ENCODE measurements at places on chromosomes 4 and X.

GRCh38 chr4:140331245-140331644 is 42.2 kb upstream of the SCOC start:
- no peak for DNase-seq
- no peaks in the 10 kb centered on the region for H3K4me1 ChIP-seq
- H3K36me3 ChIP-seq = no peaks in the 10 kb centered on the region
- no peaks in the 10 kb centered on the region for H3K27me3 ChIP-seq

- H3K4me1 ChIP-seq = no peaks in the 10 kb centered on the region
- no peak overlapping the region for H3K27ac ChIP-seq
- H3K4me3 ChIP-seq = no peak overlapping the region
- no peaks in the 10 kb centered on the region for H3K27me3 ChIP-seq
- no peaks in the 10 kb centered on the region for H3K36me3 ChIP-seq
These were observed 11.6 kb upstream of the SCD5 start for GRCh38 chr4:82810176-82810575.

DNA sequence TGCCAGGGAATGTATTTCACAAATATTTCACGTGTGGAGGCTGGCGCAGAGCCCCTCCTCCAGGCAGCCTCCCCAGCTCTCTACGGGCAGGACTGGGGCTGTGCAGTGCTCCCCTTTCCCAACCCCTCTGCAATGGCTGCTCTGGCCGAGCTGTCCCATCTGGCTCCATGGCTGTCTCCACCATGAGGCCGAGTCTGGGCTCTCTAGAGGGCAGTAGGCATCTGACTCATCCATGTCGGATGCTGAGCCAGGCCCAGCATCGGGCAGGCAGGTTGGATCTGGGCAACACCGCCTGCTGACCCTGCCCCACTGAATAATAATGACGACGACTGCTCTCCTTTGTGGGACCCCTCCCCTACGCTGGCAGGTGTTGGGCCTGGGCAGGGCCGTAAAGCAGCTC is 11.0 kb upstream of the SH3TC1 start:
- H3K4me3 ChIP-seq = no peak overlapping the region
- no peaks in the 10 kb centered on the region for H3K36me3 ChIP-seq
- peaks cover 4% of the 10 kb centered on the region for H3K4me1 ChIP-seq
- no peak for DNase-seq

- H3K27me3 ChIP-seq = no peaks in the 10 kb centered on the region
- H3K36me3 ChIP-seq = no peaks in the 10 kb centered on the region
- no peak overlapping the region for H3K4me3 ChIP-seq
- no peak for DNase-seq
- H3K4me1 ChIP-seq = no peaks in the 10 kb centered on the region
These were observed 103.5 kb downstream of the LDB2 start for GRCh38 chr4:16794816-16795445.

- no peak for DNase-seq
- no peaks in the 10 kb centered on the region for H3K36me3 ChIP-seq
- no peaks in the 10 kb centered on the region for H3K27me3 ChIP-seq
- H3K4me3 ChIP-seq = no peak overlapping the region
- no peaks in the 10 kb centered on the region for H3K4me1 ChIP-seq
These were observed 181.7 kb downstream of the GBA3 start for GRCh38 chr4:22874334-22874912.

GRCh38 chrX:154010330-154011087 is 9.2 kb downstream of the IRAK1 start:
- no peak overlapping the region for H3K27ac ChIP-seq
- no peaks in the 10 kb centered on the region for H3K27me3 ChIP-seq
- H3K4me3 ChIP-seq = no peak overlapping the region
- H3K36me3 ChIP-seq = peaks cover 4% of the 10 kb centered on the region
- peaks cover 13% of the 10 kb centered on the region for H3K4me1 ChIP-seq
- no peak for DNase-seq

DNA sequence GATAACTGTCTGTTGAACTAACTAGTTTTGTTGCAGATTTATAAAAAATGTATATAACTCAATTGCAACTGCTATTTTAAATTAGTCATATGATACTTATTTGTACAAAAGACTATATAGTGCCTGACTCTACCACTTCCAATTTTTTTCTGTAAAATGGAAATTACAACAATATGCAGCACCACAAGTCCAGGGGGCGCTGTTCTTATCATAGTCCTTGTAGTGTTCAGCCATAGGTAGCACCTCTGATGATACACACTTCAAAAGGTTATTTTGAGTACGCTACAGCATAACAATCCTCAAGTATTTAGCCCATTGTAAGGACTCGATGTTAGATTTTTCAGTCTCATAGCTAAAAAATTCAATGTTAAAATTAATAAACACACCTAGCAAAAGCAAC is 174.9 kb downstream of the CORIN start:
- no peak overlapping the region for H3K27ac ChIP-seq
- H3K36me3 ChIP-seq = no peaks in the 10 kb centered on the region
- H3K4me1 ChIP-seq = no peaks in the 10 kb centered on the region

DNA sequence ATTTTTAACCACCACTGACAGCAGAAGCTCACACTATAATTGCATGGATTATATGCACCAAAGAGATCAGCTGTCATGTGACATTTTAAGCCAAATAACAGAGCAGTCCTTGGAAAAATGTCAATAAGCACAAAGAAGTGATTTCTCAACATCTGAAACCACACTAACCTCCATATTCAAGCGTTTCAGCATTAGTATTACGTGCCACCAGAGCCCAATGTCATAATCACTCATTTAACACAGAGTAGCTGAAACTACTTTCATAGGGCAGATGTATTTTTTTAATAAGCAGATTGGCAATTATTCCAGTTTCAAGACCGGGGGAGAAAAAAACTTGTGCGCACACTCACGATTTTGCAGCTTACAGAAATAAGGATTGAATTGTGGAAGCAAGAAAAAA is 76.6 kb downstream of the SH3KBP1 start:
- DNase-seq = no peak
- H3K27ac ChIP-seq = peak overlapping the region; percentile 14
- no peak overlapping the region for H3K4me3 ChIP-seq
- no peaks in the 10 kb centered on the region for H3K27me3 ChIP-seq
- H3K36me3 ChIP-seq = no peaks in the 10 kb centered on the region

GRCh38 chrX:18674417-18674787 is 2.5 kb upstream of the RS1 start:
- peak overlapping the region; percentile 71 for H3K4me3 ChIP-seq
- H3K27ac ChIP-seq = peak overlapping the region; percentile 58
- H3K27me3 ChIP-seq = no peaks in the 10 kb centered on the region
- H3K4me1 ChIP-seq = no peaks in the 10 kb centered on the region

DNA sequence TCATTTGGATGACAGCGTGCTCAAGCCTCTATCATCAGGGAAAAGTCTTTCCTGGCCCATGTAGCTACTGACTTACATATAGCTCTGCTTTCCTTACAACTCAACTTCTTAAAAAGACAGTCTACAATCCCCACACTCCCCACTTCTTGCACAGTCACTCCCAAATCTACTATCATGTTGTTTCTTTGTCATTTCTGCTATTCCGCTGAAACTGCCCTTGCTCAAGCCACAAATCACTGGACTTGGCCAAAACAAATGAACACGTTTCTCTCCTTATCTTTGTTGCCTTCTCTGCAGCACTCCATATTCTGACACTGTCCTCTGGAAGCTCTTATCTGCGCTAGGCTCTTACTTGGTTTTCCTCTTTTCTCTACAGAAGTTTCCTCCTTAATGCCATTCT is 28.2 kb downstream of the GPRIN3 start:
- H3K27me3 ChIP-seq = no peaks in the 10 kb centered on the region
- peaks cover 2% of the 10 kb centered on the region for H3K36me3 ChIP-seq
- no peak overlapping the region for H3K27ac ChIP-seq
- H3K4me1 ChIP-seq = peaks cover 5% of the 10 kb centered on the region

GRCh38 chr4:36256398-36256891 is 12.1 kb upstream of the ARAP2 start:
- no peak for DNase-seq
- no peaks in the 10 kb centered on the region for H3K27me3 ChIP-seq
- peak overlapping the region; percentile 75 for H3K27ac ChIP-seq
- H3K4me1 ChIP-seq = peaks cover 30% of the 10 kb centered on the region

DNA sequence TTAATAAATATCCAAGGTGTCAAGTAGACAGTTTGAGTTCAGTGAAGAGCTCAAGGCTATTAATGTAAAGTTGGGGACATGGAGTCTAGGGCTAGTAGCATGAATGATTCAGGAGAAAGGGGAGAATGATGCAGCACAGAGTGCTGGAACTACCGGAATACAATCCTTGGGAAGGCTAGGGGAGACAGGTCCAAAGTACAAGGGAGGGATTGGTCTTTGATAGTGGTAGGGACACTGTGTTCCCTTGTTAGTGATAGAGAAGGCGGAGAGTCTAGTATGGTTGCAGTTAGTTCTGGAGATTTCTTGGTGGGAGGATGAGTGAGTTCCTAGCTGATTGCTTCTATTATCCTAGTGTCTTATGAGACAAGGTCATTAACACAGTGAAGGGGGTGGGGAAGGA is 8.7 kb downstream of the GCNA start:
- no peaks in the 10 kb centered on the region for H3K36me3 ChIP-seq
- no peaks in the 10 kb centered on the region for H3K27me3 ChIP-seq
- no peak overlapping the region for H3K27ac ChIP-seq
- H3K4me1 ChIP-seq = no peaks in the 10 kb centered on the region

DNA sequence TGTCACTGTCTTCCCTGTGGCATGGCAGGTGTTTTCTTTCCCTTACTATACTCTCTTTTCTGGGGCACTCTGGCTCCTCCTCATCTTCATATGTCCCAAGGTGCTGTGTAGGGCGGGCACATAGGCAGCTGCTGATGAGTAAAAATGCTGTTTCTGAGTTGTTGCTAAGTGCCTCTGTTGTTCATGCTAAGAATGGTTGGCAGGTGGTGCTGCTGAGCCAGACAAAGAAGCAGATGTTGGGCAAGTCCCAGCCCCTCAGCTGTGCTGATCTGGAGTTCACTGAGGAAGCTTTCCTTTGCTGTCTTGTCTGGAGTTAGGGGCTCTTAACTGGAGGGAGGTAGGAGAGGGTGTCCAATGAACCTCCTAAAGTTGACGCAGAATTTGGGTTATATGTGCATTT is 40.6 kb downstream of the HADH start:
- H3K36me3 ChIP-seq = peaks cover 5% of the 10 kb centered on the region
- no peaks in the 10 kb centered on the region for H3K27me3 ChIP-seq
- H3K4me3 ChIP-seq = no peak overlapping the region
- DNase-seq = peak; percentile 71

DNA sequence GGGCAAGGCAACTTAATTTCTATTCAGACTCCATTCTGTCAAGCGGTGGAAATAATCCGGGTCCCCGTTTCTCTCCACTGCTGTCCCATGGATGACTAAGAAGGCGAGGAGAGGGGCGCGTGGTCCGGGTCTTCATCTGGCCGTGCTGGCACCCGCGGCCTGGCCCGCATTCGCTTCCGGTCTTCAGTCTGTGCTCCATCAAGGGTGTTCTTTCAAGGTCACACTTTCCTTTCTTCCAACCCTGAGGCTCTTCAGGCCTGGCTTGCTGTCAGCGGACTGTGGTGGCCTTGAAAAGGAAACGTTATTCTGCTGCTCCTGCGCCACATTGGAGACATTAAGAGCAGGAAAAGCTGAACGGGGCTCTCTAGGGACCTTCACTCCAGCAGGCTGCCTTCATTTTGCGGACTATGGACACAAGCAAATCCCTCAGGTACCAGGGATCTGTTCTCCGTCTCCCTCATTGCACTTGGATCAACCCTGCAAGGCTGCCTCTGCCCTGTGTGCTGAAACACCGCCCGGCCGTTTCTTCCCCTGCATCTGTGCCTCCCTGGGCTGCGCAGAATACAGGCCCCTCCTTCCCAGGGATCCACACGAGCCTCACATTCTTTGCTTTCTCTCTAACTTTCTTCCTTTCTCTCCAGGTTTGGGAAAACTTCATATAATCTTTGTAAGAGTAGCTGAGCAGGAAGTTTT is 5.7 kb upstream of the SLC25A4 start:
- H3K4me1 ChIP-seq = peaks cover 3% of the 10 kb centered on the region
- peaks cover 23% of the 10 kb centered on the region for H3K27me3 ChIP-seq
- H3K27ac ChIP-seq = no peak overlapping the region
- no peak overlapping the region for H3K4me3 ChIP-seq
- no peaks in the 10 kb centered on the region for H3K36me3 ChIP-seq

DNA sequence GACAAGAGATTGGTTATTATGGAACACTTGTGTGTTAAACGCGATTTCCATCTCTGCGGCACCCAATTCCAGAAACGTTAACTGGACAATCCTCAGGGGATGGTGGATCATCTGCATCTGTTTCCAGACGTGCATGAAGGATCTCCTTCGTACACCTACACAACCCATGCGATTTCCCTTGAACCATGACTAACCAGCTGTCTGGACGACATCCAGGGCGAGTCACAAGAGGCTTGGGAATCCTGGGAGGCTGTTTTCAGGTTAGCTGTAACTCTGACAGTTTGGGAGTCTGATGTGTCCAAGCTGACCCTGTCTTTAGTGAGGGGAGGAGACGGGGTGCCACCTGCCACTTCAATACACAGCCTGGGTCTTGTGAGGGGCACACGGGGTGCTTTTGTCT is 84.5 kb downstream of the GATB start:
- no peaks in the 10 kb centered on the region for H3K4me1 ChIP-seq
- no peak for DNase-seq
- H3K27me3 ChIP-seq = no peaks in the 10 kb centered on the region
- peaks cover 3% of the 10 kb centered on the region for H3K36me3 ChIP-seq
- no peak overlapping the region for H3K27ac ChIP-seq
- no peak overlapping the region for H3K4me3 ChIP-seq

- no peaks in the 10 kb centered on the region for H3K27me3 ChIP-seq
- no peaks in the 10 kb centered on the region for H3K36me3 ChIP-seq
- H3K4me1 ChIP-seq = no peaks in the 10 kb centered on the region
- no peak for DNase-seq
- H3K27ac ChIP-seq = no peak overlapping the region
These were observed 121.2 kb downstream of the VCX2 start for GRCh38 chrX:8049827-8050226.

GRCh38 chr4:139740531-139741041 is 75.0 kb downstream of the MGST2 start:
- no peaks in the 10 kb centered on the region for H3K27me3 ChIP-seq
- no peak overlapping the region for H3K4me3 ChIP-seq
- H3K36me3 ChIP-seq = no peaks in the 10 kb centered on the region
- no peak overlapping the region for H3K27ac ChIP-seq

DNA sequence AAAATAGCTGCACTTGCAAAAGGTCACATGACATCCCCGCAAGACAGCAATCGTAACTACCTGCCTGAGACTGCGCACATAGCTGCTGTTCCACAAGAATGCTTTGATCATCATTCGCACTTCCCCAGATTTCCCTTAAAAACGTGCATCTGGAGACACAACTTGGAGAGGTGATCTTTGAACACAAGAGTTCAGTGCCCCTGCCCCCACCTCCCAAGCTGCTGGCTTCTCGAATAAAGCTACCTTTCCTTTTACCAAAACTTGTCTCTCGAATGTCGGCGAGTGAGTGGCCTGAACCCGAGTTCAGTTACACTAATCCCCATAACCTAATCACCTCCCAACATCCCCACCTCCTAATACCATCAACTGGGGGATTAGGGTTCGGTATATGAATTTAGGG is 14.4 kb upstream of the MRFAP1 start:
- no peak overlapping the region for H3K27ac ChIP-seq
- no peak for DNase-seq
- H3K4me3 ChIP-seq = no peak overlapping the region
- peaks cover 6% of the 10 kb centered on the region for H3K36me3 ChIP-seq
- H3K4me1 ChIP-seq = no peaks in the 10 kb centered on the region

- no peaks in the 10 kb centered on the region for H3K36me3 ChIP-seq
- H3K4me3 ChIP-seq = no peak overlapping the region
- no peak for DNase-seq
- no peak overlapping the region for H3K27ac ChIP-seq
- H3K4me1 ChIP-seq = no peaks in the 10 kb centered on the region
These were observed 255.3 kb upstream of the ATOH1 start for GRCh38 chr4:93573285-93573684.
